ENCODE measurements at places on chromosomes 2 and 18. TPM values are rescaled to one million over a fixed set of nuclear protein-coding genes. Genes with fewer than 3 reads are reported as not detected.

DNA sequence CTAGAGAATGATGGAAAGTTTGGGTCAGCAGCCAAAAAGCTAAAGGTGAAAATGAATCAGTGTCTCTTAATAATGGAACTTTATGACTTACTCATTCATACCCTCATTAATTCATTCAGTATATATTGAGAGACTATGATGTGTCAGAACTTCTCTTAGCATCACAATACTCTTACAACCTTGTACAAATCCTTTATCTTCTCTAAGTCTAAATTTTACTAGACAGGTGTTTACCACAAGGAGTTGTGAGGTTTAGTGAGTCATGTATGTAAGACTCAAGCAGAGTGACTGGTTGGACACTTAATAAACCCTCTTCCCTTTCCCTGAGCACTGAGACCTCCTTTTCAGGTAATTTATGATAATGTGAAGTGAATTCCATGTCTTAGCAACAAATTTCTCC lies 129.6 kb downstream of the PPP1R1C start:
- no peak overlapping the region for H3K27ac ChIP-seq
- no peak for DNase-seq
- H3K4me3 ChIP-seq, result no peak overlapping the region
- no peaks in the 10 kb centered on the region for H3K27me3 ChIP-seq
- no peaks in the 10 kb centered on the region for H3K4me1 ChIP-seq

DNA sequence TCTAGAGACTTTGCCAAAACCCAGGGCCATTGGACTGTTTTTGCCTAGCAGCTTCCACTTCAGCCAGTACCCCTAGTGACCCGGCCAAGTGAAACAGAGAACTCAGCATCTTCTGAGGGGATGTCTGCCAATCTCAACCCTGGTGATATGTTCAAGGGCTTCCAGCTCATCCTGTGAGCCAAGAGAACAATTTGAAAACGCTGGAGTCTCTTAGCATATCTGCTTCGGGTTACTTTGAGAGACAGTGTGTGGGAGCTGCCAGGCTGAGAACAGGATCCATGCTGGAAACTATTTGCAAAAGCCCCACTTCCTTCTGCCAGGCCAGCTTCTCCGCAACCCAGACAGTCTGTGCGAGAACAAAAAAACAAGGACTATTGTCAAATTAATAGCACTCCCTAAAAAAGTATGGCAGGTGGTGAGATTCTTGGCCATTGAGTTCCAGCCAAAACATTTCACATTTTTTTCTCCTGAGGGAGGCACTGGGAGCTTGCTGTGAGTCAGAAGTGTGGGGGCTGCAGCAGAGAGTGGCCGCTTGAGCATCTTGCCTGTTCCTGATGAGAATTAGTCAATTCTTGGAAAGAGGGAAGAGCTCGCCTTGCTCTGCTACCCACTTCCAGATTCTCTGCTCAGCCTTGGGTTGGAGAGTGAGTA lies 395.6 kb upstream of the TRIB2 start:
- H3K4me1 ChIP-seq, result no peaks in the 10 kb centered on the region
- DNase-seq, result no peak
- H3K36me3 ChIP-seq, result no peaks in the 10 kb centered on the region
- no peak overlapping the region for H3K27ac ChIP-seq
- no peak overlapping the region for H3K4me3 ChIP-seq
- H3K27me3 ChIP-seq, result no peaks in the 10 kb centered on the region

GRCh38 chr2:148926291-148926961 lies 51.4 kb downstream of the KIF5C start:
- peak; percentile 9 for DNase-seq
- no peaks in the 10 kb centered on the region for H3K27me3 ChIP-seq
- no peaks in the 10 kb centered on the region for H3K36me3 ChIP-seq

- no peaks in the 10 kb centered on the region for H3K27me3 ChIP-seq
- H3K4me1 ChIP-seq, result no peaks in the 10 kb centered on the region
- no peaks in the 10 kb centered on the region for H3K36me3 ChIP-seq
Observed at GRCh38 chr2:238987352-238987981, 139.6 kb downstream of the TWIST2 start.

COPS9 gene
- total RNA-seq, result 125 TPM

DNA sequence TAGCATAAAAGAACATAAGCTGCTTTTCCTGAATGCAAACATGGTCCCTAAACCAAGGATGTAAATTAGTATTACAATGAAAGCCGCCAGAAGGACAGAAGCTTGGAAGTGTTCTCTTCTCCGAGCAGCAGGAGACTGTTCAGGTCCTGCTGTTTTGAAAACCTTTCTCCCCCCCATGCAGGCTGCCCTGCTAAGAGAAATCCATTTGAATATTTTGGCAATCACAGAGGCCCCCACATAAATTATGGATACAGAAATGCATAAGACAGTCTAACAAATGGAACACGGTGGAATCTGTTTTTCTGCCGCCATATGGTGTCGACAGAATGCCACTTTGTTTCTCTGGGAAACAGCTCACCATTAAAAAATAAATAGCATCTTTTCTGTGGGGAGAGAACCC lies 600.4 kb upstream of the KLHL29 start:
- no peak overlapping the region for H3K4me3 ChIP-seq
- H3K4me1 ChIP-seq, result no peaks in the 10 kb centered on the region
- no peak overlapping the region for H3K27ac ChIP-seq
- H3K27me3 ChIP-seq, result no peaks in the 10 kb centered on the region
- DNase-seq, result no peak

DNA sequence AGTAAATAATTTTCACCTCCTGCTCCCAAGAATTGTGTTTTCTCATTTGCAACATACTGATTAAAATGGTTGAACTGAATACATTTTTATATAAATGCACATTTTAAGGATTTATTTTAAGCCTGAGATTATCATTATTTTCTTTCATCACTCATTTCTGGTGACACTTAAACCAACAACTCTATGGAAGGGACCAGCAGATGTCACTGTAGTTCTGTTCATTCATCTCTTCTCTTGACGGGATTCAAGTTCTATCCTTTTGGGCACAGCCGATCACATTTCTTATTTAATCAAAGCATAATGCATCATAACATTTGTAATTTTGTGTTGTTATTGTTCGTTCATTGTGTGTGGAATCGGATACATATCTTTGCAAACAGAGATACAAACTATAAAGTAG lies 417.9 kb downstream of the HRH4 start:
- no peaks in the 10 kb centered on the region for H3K27me3 ChIP-seq
- H3K4me1 ChIP-seq, result no peaks in the 10 kb centered on the region
- DNase-seq, result no peak
- no peak overlapping the region for H3K27ac ChIP-seq

CNGA3 gene
- not detected for total RNA-seq

FIGN gene
- not detected for total RNA-seq

GRCh38 chr18:47448956-47449355 lies 197.5 kb upstream of the SKOR2 start:
- no peaks in the 10 kb centered on the region for H3K27me3 ChIP-seq
- H3K4me3 ChIP-seq, result no peak overlapping the region
- H3K36me3 ChIP-seq, result no peaks in the 10 kb centered on the region
- H3K4me1 ChIP-seq, result no peaks in the 10 kb centered on the region
- no peak for DNase-seq

DNA sequence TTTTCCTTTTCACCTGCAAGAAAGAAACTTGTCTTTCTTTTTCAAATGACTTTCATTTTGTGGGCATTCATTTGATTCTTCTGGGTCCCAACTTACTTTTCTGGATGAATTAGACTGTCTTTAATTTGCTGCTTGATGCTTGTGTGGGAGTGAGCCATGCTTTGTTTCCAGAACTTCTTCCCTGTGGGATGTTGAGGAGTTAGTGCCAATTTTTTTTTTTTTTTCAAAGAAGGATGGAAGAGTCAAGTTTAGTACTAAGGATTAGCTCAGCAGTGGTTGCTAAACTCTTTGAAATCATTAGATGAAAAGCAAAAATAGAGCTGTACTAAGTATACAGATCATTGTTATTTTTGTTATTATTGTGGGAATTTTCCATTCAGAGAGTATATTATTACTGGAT lies 17.2 kb upstream of the KCTD1 start:
- no peaks in the 10 kb centered on the region for H3K4me1 ChIP-seq
- no peaks in the 10 kb centered on the region for H3K36me3 ChIP-seq
- no peak for DNase-seq
- no peak overlapping the region for H3K27ac ChIP-seq

- H3K27ac ChIP-seq, result no peak overlapping the region
- no peaks in the 10 kb centered on the region for H3K27me3 ChIP-seq
- no peak overlapping the region for H3K4me3 ChIP-seq
- no peaks in the 10 kb centered on the region for H3K36me3 ChIP-seq
- H3K4me1 ChIP-seq, result no peaks in the 10 kb centered on the region
- no peak for DNase-seq
Observed at GRCh38 chr2:200077210-200077650, 121.8 kb downstream of the MAIP1 start.

GRCh38 chr2:190809139-190809764 lies 71.4 kb upstream of the GLS start:
- H3K27ac ChIP-seq, result no peak overlapping the region
- peaks cover 5% of the 10 kb centered on the region for H3K4me1 ChIP-seq
- no peak for DNase-seq
- no peak overlapping the region for H3K4me3 ChIP-seq
- no peaks in the 10 kb centered on the region for H3K36me3 ChIP-seq

DNA sequence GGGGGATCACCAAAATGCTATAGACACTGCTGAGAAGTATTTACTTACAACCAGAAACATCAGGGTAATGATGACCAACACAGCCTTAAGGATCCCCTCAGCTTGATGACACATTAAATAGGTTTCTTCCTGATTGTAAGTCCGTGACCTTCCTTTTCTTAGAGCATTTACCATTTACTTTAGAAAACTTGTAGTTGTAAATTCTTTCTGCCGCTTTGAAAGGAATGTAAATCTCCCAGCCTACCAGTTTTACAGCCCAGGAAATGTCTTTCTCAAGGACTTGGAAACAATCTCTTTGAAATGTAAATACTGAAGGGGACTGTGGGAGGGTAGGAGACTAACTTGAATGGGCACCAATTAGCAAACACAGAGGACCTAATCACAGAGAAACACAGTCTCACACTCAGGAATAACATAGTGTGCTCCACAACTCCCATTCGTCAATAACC lies 278.6 kb downstream of the DSC3 start:
- H3K4me3 ChIP-seq, result no peak overlapping the region
- no peak overlapping the region for H3K27ac ChIP-seq
- H3K36me3 ChIP-seq, result no peaks in the 10 kb centered on the region
- no peak for DNase-seq

PROKR1 gene
- total RNA-seq, result not detected

- H3K36me3 ChIP-seq, result no peaks in the 10 kb centered on the region
- H3K27me3 ChIP-seq, result no peaks in the 10 kb centered on the region
- no peak overlapping the region for H3K27ac ChIP-seq
- DNase-seq, result no peak
- H3K4me3 ChIP-seq, result no peak overlapping the region
- H3K4me1 ChIP-seq, result peaks cover 5% of the 10 kb centered on the region
Observed at GRCh38 chr18:70296289-70296688, 7.4 kb downstream of the SOCS6 start.

SPATA3 gene
- total RNA-seq, result not detected

DNA sequence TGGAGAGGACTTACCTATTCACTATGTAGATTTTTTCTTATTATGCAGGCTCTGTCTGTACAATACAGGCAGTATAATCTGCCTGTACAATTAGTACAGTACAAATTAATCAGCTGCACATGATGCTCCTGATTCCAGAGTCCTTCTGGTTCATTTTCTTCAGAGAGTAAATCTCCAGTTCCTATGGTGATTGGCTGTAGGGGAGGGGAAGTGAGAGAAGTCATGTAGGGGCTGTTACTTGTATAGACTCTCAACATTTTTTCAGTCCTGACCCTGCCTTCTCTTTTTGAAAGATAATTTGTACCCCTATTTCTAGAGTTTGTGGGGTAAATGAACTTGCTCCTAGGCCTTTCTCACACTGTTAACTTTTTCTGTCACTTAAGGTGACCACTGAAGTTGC lies 54.5 kb downstream of the PTPN4 start:
- no peak overlapping the region for H3K4me3 ChIP-seq
- DNase-seq, result no peak
- no peak overlapping the region for H3K27ac ChIP-seq
- no peaks in the 10 kb centered on the region for H3K4me1 ChIP-seq
- no peaks in the 10 kb centered on the region for H3K27me3 ChIP-seq

DNA sequence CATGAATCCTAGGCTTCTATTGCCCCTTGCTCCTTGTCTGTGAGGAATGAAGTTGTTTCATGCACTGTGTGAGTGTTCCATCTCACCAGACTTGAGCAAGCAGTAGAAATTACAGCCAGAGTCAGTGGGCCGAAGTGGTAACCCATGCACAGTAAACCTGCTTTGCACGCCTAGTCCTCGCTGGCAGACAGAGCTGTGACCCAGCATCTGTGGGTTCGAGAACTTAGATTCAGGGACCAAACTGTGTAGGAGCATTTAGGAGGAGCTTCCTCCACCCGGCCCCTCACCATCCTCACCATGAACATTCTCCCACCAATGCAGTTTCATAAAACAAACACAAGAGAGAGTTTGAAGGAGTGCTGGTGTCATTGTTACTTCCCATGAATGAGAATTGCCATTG lies 21.6 kb upstream of the TEX51 start:
- no peak overlapping the region for H3K4me3 ChIP-seq
- H3K4me1 ChIP-seq, result no peaks in the 10 kb centered on the region
- H3K27ac ChIP-seq, result no peak overlapping the region
- no peaks in the 10 kb centered on the region for H3K36me3 ChIP-seq

CENPA gene
- 33.7 TPM for total RNA-seq

- H3K27me3 ChIP-seq, result no peaks in the 10 kb centered on the region
- H3K4me3 ChIP-seq, result no peak overlapping the region
- DNase-seq, result no peak
- no peaks in the 10 kb centered on the region for H3K4me1 ChIP-seq
- H3K27ac ChIP-seq, result no peak overlapping the region
- H3K36me3 ChIP-seq, result peaks cover 14% of the 10 kb centered on the region
Observed at GRCh38 chr2:29164091-29164846, 49.1 kb downstream of the CLIP4 start.

DNA sequence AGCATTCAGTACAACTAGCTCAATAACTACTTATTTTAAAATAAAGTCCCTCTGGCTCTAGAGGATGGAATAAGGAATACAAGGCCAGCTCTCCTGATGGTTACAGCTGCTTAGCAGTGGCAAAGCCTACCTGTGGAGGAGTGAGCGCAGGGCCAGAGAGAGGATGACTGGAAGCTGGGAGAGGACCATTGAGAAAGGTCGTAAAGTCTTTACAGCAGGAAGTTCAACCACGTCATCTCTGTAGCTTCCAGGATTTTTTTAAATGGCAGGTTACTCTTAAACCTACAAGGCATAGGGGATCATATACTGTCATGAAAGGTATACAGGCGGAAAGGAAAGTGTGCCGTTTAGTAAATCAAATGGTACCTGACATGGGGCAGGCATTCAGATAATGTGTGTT lies 26.3 kb downstream of the ANXA4 start:
- no peaks in the 10 kb centered on the region for H3K27me3 ChIP-seq
- H3K4me1 ChIP-seq, result peaks cover 58% of the 10 kb centered on the region
- no peak overlapping the region for H3K27ac ChIP-seq
- no peak for DNase-seq
- H3K36me3 ChIP-seq, result no peaks in the 10 kb centered on the region

- no peak for DNase-seq
- no peak overlapping the region for H3K4me3 ChIP-seq
- no peaks in the 10 kb centered on the region for H3K36me3 ChIP-seq
- H3K4me1 ChIP-seq, result no peaks in the 10 kb centered on the region
- H3K27ac ChIP-seq, result no peak overlapping the region
- H3K27me3 ChIP-seq, result no peaks in the 10 kb centered on the region
Observed at GRCh38 chr18:22385718-22386117, 32.0 kb downstream of the CTAGE1 start.

GRCh38 chr2:144522897-144523595 lies 3.1 kb upstream of the ZEB2 start:
- DNase-seq, result no peak
- no peaks in the 10 kb centered on the region for H3K36me3 ChIP-seq
- no peak overlapping the region for H3K27ac ChIP-seq
